T1000 (cell line): ENCODE measurements at places on chromosomes 3 and 15.

GRCh38 chr3:113038328-113038727 lies 47.5 kb downstream of the GTPBP8 start:
- DNase-seq: no peak

DNA sequence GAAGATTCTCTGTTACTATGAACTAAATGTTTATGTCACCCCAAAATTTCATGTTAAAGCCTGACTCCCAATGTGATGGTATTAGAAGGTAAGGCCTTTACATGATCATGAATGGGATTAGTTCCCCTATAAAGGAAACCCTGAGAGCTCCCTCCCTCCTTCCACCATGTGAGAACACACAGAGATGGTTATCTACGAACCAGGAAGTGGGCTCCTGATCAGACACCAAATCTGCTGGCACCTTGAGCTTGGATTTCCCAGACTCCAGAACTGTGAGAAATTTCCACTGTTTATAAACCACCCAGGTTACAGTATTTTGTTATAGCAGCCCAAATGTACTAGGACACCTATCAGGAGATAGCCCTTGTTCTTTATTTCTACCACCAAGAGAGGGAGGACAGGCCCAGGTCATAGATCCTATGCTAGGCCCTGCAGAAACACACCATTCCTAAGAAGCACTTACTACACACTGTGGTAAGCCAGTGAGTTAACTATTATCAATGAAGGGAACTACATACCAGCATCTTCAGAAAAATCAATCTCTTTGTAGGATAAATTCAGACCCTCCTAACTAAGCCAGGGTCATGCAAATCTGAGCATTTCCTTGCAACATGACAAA lies 59.0 kb downstream of the PRKAR2A start:
- no peak for DNase-seq

DNA sequence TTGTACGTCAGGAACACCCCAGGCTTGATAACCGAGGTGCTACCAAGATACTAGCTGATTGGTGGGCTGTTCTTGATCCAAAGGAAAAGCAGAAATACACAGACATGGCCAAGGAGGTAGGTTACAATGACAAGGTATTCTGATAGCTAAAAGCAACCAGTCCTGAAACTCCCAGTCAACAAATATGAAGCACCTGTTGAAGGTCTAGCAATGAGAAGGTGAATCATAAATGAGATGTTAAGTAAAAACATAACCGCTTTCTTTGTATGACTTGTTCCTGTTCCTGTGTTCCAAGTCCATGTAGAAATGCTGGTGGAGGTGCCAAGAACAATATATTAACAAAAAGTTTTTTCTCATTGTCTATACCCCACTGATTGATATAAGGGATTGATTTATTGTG lies 194.0 kb downstream of the BBX start:
- DNase-seq: no peak

GRCh38 chr3:156291272-156292123 lies 171.1 kb downstream of the KCNAB1 start:
- DNase-seq: no peak

- DNase-seq: no peak
These were observed 20.6 kb downstream of the FAN1 start for GRCh38 chr15:30924353-30924752.

DNA sequence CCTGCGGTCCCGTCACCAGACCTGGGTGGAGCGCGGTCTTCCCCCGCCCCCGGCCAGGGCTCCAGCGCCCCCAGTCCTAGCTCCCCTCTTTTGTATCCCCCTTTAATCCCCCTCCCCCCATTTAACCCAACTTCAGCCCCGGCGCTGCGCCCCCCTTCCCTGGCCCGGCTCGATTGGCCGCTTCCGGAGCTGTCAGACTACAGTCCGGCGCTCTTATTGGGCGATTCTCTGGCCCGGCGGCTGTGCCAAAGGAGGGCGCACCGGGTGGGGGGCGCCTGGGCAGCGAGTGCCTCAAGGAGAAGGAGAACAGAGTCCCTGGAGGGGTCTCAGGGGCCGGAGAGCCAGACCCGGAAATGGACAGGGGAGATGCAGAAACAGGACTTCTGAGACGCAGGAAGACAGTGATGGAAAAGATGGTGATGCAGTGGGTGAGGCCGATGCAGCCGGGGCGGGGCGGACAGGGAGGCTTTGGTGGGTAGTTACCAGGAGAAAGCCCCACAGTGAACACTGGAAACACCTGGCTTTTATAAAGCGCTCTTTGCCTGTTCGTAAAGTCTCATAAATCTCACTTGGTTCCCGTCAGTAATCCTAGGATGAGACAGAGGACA lies 1.2 kb upstream of the ADCY5 start:
- DNase-seq: no peak

GRCh38 chr3:4343258-4343657 lies 40.1 kb downstream of the SETMAR start:
- no peak for DNase-seq

DNA sequence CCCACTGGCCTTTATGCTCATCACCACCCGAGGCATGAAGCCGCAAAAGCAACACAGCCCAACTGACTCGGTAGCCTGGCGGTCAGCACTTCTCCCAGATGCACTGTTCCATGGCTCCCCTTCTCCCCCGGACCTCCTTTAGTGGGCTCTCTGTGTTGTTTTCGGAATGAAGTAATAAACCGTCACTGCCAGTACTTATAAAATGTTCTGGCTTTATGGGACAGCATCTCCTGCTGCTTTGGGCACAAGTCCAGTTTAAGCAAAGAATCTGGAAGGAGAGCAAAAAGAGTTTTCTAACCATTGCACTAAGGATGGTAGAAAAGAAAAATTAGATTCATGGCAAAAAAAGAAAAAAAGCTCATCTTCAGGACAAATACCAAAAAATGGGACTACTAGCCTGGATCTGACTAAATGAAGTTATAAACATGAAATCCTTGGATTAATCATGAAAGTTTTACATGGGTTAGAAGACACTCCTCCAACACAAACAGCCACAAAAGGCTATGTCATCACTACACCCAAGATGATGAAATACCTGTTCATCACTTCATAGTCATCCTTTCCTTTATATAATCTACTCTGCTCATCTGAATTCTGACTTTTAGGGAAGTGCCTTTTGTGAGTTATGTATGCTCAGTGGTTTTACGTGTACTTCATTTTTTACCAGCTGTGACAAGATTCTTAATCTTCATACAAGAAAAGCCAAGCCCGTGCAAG lies 89.5 kb upstream of the UBE2E2 start:
- no peak for DNase-seq

DNA sequence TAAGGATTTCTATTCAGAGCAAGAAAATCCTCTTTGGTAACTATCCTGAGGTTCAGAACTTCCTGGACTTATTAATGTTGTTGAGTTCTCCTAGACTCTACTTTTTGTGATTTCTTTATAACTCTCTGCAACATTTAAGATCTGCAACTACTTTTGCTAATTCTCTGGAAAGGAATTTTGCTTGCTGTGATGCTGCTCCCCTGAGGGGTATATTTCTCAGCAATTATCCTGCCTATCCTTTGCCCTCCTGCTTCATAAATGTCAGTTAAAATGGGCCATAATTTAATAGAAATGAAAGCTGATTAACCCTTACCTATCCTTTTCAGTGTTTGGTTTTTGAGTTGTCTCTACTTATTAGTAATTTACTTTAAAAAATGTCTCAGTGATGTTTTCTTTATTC lies 377.3 kb upstream of the LRRC3B start:
- no peak for DNase-seq

DNA sequence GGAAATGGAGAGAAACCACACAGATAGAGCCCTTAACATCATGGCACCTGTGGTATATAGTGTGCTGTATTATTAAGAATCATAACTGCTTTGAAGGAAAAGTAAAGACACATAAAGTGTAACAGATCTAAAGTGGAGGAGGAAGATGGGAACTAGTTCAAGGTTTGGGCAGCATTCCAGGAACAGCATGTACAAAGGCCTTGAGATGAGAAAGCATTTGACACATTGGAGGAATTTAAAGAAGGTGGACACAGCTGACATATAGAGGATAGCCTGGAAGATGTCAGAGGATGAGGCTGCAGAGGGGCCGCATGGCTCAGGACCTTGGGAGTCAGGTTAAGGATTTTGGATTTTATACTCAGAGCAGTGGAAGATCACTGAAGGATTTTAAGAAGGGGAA lies 39.0 kb downstream of the LRTM1 start:
- DNase-seq: no peak

DNA sequence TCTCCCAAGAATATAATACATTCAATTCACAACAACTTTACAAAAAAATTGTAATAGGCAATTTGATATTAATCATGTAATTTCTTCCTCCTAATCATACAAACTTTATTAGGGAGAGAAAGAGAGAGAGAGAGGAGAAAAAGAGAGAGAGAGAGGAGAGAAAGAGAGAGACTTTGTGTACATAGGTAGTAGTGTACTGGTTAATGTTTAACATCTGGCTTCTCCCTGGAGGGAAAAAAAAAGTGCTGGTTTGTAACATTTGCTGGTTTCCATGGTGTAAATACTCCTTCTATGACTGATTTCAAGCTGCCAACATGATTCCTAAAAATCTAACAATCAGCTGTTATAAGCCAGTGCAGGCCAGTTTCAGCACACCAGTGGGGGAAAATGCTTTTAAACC lies 98.0 kb upstream of the ARHGEF26 start:
- DNase-seq: no peak

DNA sequence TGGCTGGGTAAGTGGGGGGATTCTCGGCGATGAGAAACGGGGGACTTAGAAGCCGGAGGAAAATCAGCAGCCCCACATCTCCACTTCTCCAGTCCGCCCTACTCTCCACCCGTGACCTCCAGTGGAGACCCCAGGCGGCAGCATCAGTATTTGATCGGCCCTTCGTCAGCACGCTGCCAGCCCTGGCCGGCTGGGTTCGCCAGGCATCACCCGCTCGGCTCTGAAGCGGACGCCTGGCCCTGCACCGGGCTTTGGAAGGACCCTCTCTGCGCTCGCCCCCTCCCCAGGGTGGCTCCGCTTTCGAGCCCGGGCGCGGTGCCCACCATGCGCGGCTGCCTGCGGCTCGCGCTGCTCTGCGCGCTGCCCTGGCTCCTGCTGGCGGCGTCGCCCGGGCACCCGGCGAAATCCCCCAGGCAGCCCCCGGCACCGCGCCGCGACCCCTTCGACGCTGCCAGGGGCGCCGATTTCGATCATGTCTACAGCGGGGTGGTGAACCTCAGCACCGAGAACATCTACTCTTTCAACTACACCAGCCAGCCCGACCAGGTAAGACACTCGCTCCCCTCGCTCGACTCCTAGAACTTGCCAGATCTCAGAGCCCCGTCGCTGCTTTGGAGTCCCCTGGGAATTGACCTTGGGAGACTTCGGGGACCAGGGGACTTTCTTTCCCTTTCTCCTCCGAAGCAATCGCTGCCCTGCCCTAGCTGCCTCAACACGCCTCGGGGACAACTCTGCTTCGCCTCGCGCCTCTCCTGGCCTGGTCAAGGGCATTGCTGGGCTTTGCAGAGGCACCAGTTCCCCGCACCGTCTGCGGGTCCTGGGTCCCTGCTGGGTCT lies 561 bp downstream of the SIDT1 start:
- DNase-seq: no peak
